NCI-H774 (cell line): ENCODE measurements at places on chromosomes 12 and 14.

- DNase-seq = no peak
Observed at GRCh38 chr14:103846543-103847450, 578 bp downstream of the PPP1R13B start.

GRCh38 chr12:124506145-124506831 is 61.1 kb downstream of the NCOR2 start:
- DNase-seq = no peak

GRCh38 chr12:56236985-56237384 is 7.1 kb downstream of the SLC39A5 start:
- no peak for DNase-seq

GRCh38 chr12:68331500-68331868 is 678 bp downstream of the MDM1 start:
- DNase-seq = no peak

- no peak for DNase-seq
Observed at GRCh38 chr14:70921669-70922068, 14.4 kb downstream of the PCNX1 start.

- DNase-seq = no peak
Observed at GRCh38 chr14:102949801-102950451, 27.5 kb downstream of the AMN start.

- DNase-seq = no peak
Observed at GRCh38 chr12:2492236-2492635, 302.5 kb upstream of the FKBP4 start.

- DNase-seq = no peak
Observed at GRCh38 chr12:132210223-132211055, 66.2 kb downstream of the NOC4L start.
